Activated naive CD8-positive, alpha-beta T cell treated with anti-CD3 and anti-CD28 coated beads, Interleukin-2, amount 50 U/mL, for 16 hours (primary cell): ENCODE measurements at places on chromosomes 2 and 18.

DNA sequence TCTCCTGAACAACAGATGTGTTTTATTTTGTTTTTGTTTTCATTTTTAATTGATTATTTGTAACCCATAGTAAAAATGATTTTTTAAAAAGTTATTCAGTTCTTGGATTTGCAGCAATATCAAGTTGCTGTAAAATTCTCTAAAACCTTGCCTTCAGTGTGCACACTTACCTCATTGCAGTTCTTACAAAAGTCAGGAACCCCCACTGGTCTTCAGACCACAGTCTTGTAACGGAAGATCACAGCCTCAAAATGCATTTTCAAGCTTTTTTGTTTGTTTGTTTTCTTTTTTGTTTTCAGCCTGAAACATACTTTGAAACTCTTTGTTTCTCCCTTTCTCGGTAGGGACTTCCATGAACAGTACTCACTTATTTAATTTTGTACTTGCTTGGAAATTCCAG lies 1012.8 kb upstream of the GYPC start:
- no peak for DNase-seq

DNA sequence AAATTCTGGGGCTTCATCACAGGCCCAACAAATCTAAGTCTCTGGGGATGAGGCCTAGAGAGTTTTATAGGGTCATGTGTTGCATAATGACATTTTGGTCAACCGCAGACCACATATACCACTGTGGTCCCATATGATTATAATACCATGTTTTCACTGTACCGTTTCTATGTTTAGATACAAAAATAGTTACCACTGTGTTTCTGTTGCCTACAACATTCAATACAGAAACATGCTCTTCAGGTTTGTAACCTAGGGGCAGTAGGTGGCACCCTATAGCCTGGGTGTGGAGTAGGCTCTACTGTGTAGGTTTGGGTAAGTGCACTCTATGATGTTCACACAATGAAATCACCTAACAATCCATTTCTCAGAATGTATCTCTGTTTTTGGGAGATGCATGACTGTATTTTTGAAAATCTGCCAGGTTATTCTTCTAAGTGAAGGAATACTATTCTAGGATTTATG lies 485.2 kb downstream of the PTPRM start:
- DNase-seq, result no peak

GRCh38 chr2:108363024-108363907 lies 14.5 kb upstream of the SULT1C4 start:
- no peak for DNase-seq

DNA sequence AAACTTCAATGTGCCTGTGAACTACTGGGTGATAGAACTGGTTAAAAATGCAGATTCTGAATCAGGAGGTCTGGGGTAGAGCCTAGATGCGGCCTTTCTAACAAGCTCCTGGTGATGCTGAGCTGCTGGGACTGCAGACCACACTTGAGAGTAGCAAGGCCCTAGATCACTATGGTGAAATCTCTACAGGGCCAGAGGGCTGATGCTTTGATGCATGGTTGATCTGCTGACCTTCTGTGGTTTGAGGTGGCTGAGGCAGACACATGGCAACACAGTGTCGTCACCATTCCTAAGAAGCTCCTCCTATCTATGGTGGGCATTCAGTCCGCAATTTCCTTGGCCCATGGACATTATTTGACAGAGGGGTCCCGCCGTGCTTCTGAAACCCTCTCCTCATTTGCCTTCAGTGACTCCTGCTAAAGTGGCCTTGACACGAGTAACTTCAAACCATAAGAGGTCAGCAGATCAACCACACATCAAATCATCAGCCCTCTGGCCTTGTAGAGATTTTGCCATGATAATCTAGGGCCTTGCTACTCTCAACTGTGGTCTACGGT lies 19.8 kb downstream of the CCDC68 start:
- no peak for DNase-seq

GRCh38 chr2:204947405-204947804 lies 402.1 kb downstream of the PARD3B start:
- DNase-seq, result no peak

GRCh38 chr2:230798769-230799399 lies 65.9 kb upstream of the ITM2C start:
- no peak for DNase-seq

DNA sequence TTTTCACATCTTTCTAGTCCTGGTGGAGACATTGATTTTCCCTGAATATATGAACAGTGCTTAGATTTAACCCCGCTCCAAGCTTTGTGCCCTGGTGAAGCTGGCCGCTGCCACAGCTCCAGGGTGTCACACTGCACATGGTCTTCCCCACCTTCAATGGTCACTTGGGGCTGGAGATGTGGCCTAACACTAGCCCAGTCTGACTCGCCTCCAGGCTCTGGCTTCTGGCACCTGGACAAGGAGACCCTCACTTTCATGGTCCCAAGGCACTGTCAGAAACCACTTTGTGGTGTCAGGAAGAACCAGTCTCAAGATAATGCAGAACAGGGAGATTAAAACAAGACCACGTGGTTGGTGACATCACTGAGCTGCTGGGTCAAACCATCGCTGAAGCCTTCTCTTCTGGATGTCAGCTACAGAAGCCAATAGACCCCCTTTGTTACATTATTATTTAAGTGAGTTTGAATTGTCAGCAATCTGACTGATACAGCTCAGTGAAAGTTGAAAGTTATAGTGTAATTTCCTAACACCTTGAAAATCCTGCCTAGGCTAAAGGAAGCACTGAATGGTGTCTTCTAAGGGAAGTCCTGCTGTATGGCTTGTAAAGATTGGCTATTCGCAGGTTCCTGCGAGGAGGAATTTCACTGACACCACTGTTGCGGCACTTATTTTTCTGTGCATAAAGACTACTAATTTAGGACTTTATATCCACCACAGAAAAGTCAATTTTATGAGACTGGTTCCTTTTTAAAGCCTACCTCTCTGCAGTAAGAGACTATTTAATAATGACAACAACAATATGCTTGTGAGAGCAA lies 55.0 kb upstream of the CTDP1 start:
- no peak for DNase-seq

DNA sequence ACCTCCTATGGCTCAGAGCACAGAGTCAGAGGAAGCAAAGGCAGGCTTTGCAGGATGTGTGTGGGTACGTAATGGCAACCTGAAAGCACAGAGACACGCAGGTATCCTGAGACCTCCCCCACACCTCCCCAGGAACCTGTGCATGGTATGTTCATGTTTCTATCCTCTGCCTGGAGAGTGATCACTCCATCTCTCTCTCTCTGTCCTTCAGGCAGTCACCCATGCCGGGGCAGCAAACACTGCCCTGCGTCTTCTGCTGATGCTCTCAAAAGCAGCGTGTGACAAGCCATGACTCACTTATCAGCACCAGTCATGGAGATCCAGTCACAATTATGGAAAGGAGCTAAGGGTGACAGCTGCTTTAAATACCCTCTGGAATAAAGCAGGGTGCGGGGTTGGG lies 52.7 kb downstream of the PDCL3 start:
- no peak for DNase-seq

DNA sequence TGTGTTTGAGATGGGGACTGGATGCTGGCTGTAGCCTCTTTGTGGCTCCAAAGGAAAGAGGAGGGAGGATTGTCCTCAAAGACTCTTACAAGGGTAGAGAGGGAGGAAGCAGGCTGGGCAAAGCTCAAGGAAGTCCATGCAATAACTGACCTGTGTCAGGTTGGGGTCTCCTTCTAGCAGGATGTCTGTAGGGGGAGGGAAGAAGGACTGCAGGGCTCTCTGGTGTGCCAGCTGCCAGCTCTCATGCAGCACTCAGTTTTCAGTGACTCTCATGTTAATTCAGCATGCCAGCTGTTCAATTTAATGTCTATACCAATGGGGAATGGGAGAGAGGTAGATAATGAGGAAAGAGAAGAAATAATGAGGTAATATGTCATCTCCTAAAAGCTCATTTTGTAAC lies 85.3 kb upstream of the RANBP2 start:
- no peak for DNase-seq

DNA sequence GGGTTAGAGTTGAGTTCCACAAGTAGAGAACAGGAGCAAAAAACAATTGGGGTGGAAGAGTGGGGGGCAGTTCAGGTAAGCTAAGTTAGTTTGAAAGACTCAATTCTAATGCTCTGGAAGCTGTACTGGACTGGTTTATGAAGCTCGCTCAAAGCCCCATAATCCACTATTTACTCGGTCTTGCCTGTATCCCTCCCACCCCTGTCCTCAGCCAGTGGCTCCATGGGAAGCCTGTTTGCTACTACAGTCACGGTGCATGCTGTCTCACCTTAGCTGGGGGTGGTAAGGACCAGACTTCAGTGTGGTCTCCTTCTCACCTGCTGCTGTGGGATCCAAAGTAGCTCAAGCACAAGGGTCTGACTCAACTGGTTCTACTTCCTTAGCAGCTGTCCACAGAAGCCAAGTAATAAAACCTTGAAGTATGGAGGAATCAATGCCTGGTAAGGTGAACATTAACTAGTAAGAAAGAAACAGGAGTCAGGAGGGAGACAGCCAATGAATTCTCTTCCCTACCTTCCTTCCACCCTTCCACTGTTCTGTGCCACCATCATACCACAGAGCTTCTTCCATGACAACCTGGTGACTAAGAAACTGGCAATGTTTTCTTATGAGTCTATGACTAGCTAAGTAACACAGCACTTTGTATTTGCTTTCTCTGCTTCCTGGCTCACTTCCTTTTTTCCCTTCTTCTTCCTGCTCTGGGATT lies 230.8 kb downstream of the SRBD1 start:
- DNase-seq, result no peak

- no peak for DNase-seq
Observed at GRCh38 chr2:180955101-180955500, 25.3 kb upstream of the UBE2E3 start.

- DNase-seq, result no peak
Observed at GRCh38 chr2:212135739-212136138, 402.9 kb downstream of the ERBB4 start.

DNA sequence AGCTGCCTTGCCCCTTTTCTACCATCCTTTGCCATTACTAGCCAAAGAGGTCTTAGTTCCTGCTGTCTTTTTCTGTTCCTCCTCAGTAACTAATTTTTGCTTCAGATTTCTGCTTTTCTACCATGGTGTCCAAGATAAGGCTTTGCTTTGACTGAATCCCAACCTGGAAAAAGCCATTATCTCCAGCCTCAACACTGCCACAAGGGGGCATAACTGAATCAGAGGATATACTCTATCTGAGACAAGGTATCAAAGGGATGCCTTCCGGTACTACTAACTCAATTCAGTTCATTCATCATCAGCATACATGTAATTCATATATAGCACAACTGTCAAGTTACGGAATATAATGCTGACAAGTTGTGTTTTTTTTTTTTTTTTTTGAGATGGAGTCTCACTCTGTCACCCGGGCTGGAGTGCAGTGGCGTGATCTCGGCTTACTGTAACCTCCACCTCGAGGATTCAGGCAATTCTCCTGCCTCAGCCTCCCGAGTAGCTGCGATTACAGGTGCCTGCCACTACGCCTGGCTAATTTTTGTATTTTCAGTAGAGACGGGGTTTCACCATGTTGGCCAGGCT lies 11.4 kb downstream of the OSGEPL1 start:
- DNase-seq, result no peak

DNA sequence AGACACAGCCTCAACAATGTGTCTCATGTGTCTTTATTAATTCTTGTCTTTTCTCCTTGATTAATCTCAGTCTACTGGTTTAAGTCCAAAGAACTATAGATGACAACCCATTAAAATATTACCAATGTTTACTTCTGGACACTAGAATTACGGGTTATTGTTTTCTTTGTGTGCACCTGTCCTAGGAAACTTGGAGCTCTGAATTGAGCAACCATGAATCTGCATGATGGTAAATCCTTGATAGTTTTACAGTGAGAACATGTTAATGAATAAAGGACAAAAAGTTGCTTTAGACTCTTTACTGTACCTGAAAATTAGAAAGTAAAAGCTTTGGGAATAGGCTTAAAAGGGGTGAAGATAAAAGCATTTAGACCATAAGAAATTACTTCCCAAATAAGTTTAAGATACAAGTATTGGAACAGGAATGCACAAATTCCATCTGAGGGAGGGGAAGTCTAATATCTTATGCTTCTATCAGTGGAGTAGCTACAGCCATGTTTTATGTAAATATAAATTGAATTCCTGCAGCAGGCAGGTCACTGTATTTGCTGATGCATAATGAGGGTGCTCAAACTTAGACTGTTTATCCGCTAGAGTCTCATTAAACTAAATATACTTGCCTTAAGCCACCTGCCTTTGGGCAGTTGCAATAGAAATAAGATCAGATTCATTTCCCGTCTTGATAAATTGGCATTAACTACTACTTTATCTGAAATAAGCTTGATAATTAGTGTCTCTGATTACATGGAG lies 603.7 kb upstream of the GCFC2 start:
- no peak for DNase-seq

- DNase-seq, result no peak
Observed at GRCh38 chr2:168663993-168664392, 138.4 kb upstream of the NOSTRIN start.

- DNase-seq, result no peak
Observed at GRCh38 chr2:134334542-134335353, 80.9 kb downstream of the MGAT5 start.

GRCh38 chr18:23835091-23835490 lies 145.8 kb downstream of the LAMA3 start:
- DNase-seq, result no peak

DNA sequence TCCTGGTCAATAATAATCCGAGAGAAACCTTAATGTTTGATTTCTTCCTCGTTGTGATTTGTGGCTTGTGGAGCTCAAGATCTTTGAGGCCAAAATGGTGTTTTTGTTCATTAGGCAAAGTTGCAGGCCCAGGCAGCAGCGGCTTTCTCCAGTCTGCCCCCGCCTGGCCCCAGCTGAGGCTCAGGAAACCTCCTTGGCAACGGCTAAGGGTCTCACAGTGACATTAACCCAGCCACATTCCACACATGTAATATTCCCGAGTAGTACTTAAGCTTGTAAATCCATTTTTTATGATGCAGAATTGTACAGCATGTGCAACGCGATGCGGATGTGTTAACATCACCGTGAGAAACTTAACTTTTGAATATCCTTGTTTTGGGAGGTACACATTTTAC lies 200.1 kb downstream of the BCL11A start:
- DNase-seq, result no peak

- no peak for DNase-seq
Observed at GRCh38 chr2:71607151-71607889, 154.0 kb downstream of the DYSF start.

DNA sequence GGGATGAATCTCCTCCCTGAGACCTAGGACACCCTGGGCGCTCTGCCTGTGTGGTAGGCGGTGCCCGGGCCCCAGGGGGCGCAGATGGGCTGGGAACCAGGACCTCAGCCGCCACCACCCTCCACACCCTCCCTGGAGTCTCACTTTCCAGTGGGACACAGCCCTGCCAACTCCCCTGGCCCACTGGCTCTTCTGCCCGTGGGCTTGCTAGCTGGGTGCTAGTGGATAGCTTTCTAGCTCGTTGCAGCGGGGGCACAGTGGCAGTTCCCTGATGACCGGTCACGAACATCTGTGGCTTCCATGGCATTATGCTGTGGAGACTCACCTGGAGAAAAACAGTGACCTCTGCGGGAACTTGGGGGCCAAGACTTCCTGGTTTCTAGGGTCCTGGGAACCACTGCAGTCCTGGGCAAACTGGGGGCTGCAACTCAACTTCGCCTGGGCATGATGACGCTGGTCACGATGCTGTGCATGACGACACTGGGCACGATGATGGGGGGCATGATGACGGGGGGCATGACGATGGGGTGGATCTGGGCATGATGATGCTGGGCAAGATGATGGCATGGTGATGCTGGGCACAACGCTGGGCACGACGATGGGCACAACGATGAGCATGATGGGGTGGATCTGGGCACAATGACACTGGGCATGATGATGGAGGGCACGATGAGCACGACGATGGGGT lies 31.0 kb upstream of the ALLC start:
- no peak for DNase-seq
